ENCODE measurements at places on chromosomes 12 and 14. TPM values are rescaled to one million over a fixed set of nuclear protein-coding genes. Genes with fewer than 3 reads are reported as not detected.

The GRIN2B gene
- 0.10 TPM for total RNA-seq

The FKBP4 gene
- 72.3 TPM for total RNA-seq

The RAD51B gene
- total RNA-seq: 54.5 TPM

The PLEKHD1 gene
- total RNA-seq: 0.07 TPM

The KDM2B gene
- total RNA-seq: 23.4 TPM

The PPP4R4 gene
- total RNA-seq: 11.2 TPM

The FLRT2 gene
- 55.5 TPM for total RNA-seq

The KITLG gene
- total RNA-seq: 6.4 TPM

The NEMF gene
- total RNA-seq: 93.7 TPM

The MYH6 gene
- total RNA-seq: not detected

The STYK1 gene
- total RNA-seq: 0.12 TPM

The NFATC4 gene
- 186 TPM for total RNA-seq

The TROAP gene
- 0.36 TPM for total RNA-seq

DNA sequence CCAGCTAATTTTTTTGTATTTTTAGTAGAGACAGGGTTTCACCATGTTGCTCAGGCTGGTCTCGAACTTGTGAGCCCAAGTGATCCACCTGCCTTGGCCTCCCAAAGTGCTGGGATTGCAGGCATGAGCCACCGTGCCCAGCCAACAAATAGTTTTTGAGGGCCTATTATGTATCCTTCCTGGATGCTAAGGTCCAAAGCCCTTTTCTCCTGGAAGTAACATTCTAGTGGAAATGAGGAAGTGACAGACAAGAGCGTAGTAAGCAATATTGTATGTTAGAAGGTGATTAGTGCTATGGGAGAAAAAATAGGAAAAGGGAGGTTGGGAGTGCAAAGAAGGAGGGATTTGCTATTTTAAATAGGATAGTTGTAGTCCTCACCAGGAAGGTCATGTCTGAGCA lies 9.0 kb upstream of the CGRRF1 start:
- no peak for DNase-seq

GRCh38 chr14:105067140-105067968 lies 2.1 kb upstream of the GPR132 start:
- DNase-seq: no peak

DNA sequence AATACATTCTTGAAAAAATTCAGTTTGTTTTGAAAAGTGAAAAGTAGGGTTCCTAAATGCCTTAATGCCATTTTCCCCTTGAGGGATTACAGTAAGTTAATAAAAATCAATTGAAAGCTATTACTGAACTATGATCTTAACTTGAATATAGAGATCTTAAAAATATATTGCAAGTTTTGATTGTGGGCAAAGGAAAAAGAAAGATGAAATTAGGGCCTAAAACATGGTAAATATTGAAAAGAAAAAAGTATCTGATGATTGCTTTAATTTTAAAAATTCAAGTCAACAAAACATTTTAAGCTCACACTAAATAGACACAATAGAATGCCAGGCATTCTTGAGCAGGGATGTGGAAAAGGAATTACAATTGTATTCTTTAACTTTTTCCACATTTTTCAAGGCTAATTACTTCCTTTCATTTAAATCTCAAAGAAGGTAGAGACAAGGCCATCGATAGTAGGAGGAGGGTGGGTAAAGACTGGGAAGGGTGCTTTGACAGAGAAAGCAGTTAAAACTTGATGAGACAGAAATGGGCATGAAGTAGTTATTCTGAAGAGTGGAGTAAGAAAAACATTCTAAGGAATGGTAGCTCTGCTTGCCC lies 294.4 kb downstream of the NELL2 start:
- no peak for DNase-seq

- DNase-seq: no peak
Observed at GRCh38 chr12:71636704-71637115, 26.9 kb downstream of the ZFC3H1 start.

- DNase-seq: no peak
Observed at GRCh38 chr14:76927971-76928700, 100.4 kb downstream of the IRF2BPL start.

DNA sequence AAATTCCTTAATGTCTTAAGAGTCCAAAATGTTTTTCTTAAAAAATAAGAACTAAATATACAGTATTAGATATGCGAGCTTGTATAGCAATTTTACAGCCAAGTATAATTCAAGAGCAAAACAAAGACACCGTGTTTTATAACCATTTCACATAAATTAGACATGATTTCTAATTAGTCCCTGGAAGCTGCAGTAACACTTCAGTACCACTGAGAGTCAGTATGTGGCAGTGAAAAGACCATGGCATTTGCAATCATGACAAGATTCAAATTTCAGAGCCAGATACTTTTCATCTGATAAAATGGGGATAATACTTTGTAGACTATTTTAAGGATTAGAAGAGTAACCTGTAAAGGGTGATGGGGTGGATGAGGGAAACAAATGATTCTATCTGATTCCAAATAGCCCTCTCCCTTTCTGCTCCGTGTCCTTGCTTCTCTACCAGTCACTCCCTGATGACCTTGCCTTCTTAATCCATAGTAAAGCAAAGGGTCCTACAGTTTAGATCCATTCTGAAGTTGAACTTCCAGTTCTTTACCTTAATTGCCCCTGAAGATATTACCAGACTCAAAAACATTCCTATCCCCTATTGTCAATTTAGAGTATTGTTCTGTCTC lies 145.4 kb upstream of the ABCD2 start:
- DNase-seq: no peak

GRCh38 chr12:31272607-31273225 lies 53.2 kb downstream of the SINHCAF start:
- no peak for DNase-seq

GRCh38 chr12:44225149-44225510 lies 389.2 kb downstream of the TMEM117 start:
- DNase-seq: no peak

- no peak for DNase-seq
Observed at GRCh38 chr12:40723001-40723400, 30.8 kb downstream of the CNTN1 start.

- no peak for DNase-seq
Observed at GRCh38 chr12:16880864-16881285, 274.9 kb upstream of the LMO3 start.

- no peak for DNase-seq
Observed at GRCh38 chr12:65878540-65878939, 54.3 kb downstream of the HMGA2 start.

- no peak for DNase-seq
Observed at GRCh38 chr12:88638966-88639760, 58.9 kb upstream of the KITLG start.

DNA sequence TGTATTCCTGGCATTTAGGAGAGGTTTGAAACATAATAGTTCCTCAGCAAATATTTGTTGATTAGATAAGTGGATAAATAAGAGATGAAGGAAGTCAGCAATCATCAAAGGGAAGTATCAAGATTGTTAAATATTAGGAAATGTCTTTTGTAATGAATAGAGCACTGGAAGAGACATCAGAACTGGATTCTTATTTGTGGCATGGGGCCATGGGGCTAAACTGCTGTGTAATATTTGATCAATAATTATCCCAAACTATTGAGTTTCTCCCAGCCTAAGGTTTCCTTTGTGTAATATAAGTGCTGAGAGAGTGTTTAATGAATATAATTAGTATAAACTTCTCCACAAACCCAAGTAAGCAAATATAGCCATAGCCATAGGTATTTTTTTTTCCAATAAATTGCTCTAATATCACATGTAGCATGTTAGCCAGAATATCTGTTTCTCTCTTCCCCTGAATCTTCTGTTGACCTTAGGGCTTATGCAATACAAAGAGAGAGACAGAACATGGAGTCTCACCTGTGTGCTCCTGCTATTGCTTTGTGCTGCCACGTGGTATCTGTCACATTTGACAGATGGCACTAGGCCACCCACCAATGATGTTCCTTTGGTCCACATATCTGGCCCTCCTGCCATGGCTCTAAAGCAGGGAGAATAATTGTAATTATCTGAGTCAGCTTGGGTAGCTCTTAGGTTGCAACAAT lies 658.7 kb downstream of the SOX5 start:
- no peak for DNase-seq

DNA sequence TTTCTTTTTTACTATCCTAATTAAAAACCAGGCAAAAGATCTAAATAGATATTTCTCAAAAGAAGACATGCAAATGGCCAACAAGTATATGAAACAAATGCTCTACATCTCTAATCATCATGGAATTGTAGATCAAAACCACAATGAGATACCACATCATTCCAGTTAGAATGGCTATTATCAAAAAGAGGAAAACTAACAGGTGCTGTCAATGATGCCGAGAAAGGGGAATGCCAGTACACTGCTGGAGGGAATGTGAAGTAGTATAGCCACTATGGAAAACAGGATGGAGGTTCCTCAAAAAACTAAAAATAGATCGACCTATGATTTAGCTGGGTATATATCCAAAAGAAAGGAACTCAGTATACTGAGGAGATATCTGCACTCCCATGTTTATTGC lies 39.0 kb upstream of the C12orf75 start:
- no peak for DNase-seq

- DNase-seq: no peak
Observed at GRCh38 chr14:103313704-103314103, 20.3 kb upstream of the EIF5 start.

- no peak for DNase-seq
Observed at GRCh38 chr14:21264025-21264801, 5.0 kb downstream of the HNRNPC start.

- DNase-seq: no peak
Observed at GRCh38 chr14:93059917-93060545, 55.7 kb downstream of the ITPK1 start.

DNA sequence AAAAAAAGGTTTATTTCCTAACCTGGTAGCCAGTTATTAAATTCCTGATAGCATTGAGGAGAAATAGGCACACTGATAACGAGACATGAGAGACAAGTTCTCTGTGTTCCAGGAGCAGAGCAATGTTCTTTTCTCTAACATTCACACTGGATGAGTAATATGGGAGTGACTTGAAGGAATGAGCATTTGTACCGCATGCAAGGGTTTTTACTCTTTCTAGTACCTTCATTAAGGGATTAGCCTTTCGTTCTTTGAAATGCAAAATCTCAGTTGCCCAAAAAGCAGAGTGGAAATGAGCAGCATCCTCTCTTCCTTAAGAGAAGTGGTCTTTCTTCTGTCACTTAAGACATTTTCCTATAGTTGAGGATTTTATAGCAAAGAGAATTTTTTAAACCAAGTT lies 54.7 kb downstream of the FGD4 start:
- no peak for DNase-seq

GRCh38 chr12:25723921-25724491 lies 170.9 kb upstream of the LMNTD1 start:
- DNase-seq: no peak

DNA sequence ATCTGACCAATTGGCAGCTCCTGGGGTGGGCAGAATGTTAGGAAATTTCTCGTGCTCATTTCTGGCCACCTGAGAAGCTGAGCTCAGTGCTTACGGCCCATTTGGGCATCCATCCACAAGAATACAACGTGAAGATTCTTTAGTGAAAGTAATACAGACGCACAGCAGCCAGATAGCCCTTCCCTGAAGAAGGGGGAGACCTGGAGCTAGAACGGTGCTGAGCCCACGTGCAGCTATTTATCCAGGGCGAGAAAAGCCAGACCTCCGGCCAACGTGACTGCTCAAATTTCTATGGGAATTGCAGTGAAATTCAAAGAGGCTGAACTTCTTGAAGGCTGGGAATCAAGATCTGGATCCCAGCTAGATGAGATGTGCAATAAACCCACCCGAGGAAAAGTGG lies 20.7 kb downstream of the NID2 start:
- DNase-seq: no peak

GRCh38 chr14:89445273-89445973 lies 28.4 kb upstream of the FOXN3 start:
- DNase-seq: no peak

- no peak for DNase-seq
Observed at GRCh38 chr12:71057330-71057729, 100.5 kb downstream of the TSPAN8 start.

GRCh38 chr12:12626471-12626870 lies 14.8 kb downstream of the CREBL2 start:
- no peak for DNase-seq

GRCh38 chr14:68245146-68246073 lies 425.8 kb downstream of the RAD51B start:
- peak; percentile 59 for DNase-seq

DNA sequence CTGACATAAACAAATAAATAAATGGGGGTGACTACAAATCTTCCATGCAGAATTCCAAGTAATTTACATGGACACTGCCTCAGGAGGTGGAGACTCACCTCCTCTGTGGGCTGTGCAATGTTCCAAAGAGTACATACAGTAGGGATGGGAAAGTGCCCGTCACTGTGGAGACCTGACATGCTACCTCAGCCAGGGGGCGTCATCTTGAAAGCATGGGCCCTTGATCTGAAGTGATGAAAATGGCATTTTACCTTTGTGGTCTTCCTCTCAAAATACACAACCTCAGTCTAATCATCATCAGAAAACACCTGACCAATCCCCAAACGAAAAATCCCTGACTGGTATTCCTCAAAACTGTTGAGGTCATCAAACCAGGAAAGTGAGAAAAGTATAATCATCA lies 48.4 kb downstream of the ANAPC7 start:
- DNase-seq: no peak

DNA sequence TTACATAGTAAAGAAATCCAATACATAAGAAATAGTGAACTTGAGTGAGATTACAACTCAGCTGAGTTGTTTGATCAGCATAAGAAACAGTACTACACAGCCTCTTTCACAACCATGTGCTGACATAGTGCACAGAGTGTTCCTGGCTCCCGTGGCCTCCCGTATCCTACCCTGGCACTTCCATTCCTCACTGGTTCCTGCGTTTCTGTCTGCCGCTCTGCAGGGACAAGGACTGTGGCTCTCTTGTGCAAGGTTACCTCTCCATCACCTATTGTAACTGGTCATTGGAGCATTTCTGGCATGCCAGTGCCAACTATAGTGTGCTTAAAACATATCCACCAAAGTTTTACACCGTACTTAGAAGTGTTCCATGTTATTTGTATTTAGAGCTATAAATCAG lies 46.3 kb upstream of the PCED1B start:
- no peak for DNase-seq

GRCh38 chr12:132775502-132776229 lies 14.0 kb upstream of the ANKLE2 start:
- DNase-seq: no peak

GRCh38 chr12:108129017-108129812 lies at the start of gene WSCD2:
Gene WSCD2, plus strand, starts transcription at chr12:108129288. Its CDS starts 66,545 bp downstream, at chr12:108195833.
- DNase-seq: peak; percentile 15

GRCh38 chr12:32906399-32907165 lies 10.0 kb upstream of the PKP2 start:
- DNase-seq: no peak

- DNase-seq: no peak
Observed at GRCh38 chr14:66065188-66065587, 421.0 kb upstream of the CCDC196 start.

DNA sequence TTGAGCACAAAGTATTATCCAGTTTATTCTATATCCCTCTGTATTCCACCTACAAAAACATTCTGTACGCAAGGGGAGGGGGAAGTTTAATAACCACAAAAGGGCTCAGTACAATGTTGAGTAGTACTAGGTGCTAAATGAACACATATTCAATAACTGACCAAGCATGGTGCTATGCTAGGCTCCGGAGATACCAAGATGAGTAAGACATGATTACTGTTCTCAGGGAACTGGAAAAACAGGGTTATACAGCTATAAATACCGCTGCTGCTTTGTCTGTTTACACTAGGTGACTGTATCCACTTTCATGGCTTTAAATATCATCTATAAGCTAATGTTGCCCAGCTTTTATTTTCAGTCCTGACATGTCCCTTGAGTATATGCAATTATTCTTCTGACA lies 135.8 kb downstream of the INSM2 start:
- DNase-seq: no peak

GRCh38 chr14:54614296-54614695 lies 47.4 kb downstream of the SAMD4A start:
- DNase-seq: no peak

- no peak for DNase-seq
Observed at GRCh38 chr14:99481745-99482099, 513 bp downstream of the CCNK start.
